ENCODE measurements at places on chromosomes 7 and 10. TPM values are rescaled to one million over a fixed set of nuclear protein-coding genes. Genes with fewer than 3 reads are reported as not detected.
A peak's percentile ranks its signal among the peaks of the same experiment; 100 is the strongest.

DNA sequence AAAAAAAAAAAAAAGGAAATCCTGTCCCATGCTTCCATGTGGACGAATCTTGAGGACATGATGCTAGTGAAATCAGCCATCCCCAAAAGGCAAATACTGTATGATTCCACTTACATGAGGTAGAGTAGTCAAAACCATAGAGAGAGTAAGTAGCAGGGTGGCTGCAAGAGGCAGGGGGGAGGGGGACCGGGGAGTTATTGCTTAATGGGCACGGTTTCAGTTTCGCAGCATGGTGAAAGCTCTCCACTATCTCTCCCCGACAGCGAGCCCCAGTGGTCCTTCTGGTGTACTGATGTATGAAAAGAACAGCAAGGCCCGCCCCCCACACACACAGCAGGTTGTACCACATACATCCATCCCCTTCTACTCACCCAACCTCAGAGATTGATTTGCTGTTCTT is 32.8 kb downstream of the NOD1 start:
- peak; percentile 52 for DNase-seq

DNA sequence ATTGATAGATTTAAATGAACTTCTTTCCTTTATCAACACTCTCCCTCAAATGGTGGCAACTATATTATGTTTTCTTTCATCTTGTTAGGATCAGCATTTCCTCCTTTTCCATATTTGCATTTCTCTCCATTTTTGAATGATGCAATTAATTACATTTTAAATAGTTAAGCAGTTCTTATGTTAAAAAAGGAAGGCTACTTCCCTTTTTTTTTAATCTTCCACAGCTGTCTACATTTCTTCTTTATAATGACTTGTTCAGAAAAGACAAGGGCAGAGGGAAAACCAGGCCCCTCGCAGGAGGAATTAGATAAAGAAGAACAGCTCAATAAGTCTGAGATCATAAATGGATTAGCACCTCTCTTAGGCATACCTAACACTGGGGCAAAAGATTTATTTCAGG is 208.9 kb downstream of the ARL4A start:
- DNase-seq = no peak

DNA sequence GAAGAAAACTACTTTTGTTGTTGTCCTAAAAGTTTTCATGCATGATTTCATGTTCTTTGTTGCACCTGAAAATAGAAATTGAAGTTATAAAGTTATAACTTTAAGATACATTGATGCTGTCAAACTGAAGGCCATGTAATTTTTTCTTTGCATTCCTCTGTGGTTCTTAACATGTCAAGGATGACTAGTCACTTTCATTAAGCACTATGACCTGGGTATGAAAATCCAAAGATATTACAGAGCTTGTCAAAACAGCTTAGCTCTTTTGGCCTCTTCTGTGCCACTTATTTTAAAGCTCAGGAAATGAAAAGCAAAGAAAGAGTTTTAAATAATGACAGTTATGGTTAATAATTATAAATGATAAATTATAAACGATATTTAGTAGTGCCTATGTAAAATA is 241.6 kb upstream of the CACNA2D1 start:
- no peak for DNase-seq

DNA sequence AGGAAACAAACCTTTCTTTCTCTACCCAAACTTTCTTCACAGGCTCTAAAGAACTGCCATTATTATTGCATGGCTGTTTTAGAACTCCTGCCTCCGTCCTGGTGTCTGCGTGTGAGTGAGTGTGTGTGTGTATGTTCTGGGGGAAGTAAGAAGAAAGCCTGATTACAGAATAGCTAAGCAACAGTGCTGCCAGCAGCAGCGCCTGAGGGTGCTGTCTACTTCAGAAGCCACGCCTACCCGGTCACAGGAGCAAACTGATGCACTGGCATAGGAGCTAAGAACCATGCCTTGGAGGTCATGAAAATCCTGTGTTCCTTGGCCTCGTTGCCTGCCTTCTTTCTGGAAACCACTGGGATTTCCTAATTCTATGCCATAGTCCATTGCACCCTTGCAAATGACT is 25.2 kb downstream of the LIPK start:
- peak; percentile 31 for DNase-seq

GRCh38 chr10:43202657-43203447 is 64.0 kb downstream of the RASGEF1A start:
- peak; percentile 98 for DNase-seq

GRCh38 chr7:133919810-133920209 is 207.3 kb upstream of the LRGUK start:
- no peak for DNase-seq

DNA sequence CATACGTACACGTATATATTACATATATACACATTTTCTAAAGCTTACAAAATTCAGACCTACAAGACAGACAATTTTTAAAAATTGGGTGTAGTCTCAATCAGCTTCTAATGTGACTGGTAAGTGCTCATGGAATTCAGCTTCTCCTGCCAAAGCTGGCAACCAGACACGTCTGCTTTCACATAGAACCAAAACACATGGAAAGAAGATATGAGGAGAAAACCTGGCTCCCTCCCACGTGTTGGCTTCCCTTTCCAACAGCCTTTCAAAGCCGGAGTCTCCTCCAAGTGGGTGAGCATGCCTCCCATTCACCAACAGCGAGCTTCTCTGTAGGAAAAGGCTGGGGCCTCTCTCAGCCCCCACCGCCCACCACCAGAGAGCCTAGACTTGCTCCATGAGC is 33.4 kb downstream of the CDCA7L start:
- no peak for DNase-seq

- DNase-seq = peak; percentile 22
Measured at GRCh38 chr10:35794703-35795102, 152.6 kb upstream of the FZD8 start.

Gene CYP26C1
- total RNA-seq = 0.11 TPM

Gene MYO1G
- 0.48 TPM for total RNA-seq

Gene EFCAB10
- 3.2 TPM for total RNA-seq

Gene CALN1
- 10.5 TPM for total RNA-seq

Gene ZNF32
- total RNA-seq = 23.9 TPM

Measured in WTC11 (cell line).